ENCODE measurements at places on chromosomes 2 and 18.

DNA sequence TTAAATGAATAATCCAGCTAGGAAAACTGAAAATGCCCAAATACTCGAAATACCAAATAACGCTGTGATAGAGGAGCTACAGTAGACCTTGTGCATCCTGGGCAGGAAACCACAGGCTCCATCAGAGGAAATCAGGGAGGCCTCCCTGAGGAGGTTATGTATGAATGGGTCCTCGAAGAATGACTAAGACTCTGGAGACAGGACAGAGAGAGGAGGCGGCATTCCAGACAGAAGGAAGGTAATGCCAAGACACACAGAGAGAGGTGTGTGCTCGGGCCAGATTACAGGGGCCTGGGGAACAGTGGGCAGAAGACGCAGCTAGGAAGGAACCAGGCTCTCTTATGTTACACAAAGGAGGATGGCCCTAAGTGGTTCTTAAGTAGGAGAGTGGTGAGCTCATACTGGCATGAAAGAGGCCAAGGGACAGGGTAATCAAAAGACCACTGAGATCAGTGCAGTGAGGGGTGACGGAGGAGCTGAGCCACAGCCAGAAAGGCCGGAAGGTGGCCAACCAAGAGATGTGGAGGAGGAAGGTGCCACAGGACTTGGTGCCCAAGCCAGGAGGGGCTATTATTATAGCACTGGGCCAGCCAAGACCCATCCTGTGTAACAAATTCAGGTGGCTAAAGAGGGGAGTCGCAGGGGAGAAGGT is 9.9 kb downstream of the ST3GAL5 start:
- no peak for DNase-seq

DNA sequence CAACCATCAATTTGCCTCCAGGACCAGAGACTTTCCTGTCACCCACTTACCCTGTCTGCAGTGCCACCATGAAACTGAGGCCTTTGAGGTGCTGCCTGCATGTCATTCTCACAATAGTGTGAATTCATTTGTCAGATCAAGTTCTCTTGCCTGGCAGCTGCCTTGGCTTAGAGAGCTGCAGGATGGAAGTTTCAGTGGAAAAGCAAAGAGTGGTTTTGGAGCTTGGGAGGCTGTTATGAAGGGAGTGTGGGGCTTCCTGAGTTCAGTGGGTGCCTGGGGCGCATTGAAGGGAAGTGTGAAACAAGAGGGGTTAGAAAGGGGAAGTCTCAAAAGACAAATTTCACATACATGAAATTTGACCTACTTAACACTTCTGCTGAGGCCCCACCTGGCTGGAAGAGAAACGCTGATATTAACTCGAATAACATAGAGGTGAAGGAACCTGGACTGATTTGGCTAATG is 7.9 kb upstream of the LBH start:
- no peak for DNase-seq

DNA sequence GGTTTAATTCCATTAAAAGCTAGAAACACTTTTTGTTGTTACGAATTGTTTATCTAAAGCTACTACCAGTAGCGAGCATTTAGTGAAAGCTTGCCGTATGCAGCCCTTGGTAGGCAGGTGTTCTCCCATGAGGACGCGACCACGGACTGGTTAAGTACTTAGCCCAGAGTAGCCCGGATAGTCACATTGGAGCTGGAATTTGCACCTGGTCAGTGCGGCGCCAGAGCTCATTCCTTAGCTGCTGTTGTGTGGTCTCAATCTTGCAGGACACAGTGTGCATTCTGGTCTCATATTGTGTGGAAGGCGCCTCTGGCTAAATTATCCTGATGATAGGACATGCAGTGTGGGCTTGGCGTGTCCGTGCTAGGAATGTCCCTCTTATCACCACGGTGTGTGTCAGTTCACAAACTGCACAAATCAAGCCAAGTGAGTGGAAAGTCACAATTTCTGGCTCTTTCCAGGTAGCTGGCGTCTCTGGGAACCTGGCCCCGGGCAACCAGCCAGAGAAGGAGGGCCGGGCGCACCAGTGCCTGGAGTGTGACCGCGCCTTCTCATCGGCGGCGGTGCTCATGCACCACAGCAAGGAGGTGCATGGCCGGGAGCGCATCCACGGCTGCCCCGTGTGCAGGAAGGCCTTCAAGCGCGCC is 133.3 kb downstream of the ZNF236 start:
- DNase-seq: no peak

DNA sequence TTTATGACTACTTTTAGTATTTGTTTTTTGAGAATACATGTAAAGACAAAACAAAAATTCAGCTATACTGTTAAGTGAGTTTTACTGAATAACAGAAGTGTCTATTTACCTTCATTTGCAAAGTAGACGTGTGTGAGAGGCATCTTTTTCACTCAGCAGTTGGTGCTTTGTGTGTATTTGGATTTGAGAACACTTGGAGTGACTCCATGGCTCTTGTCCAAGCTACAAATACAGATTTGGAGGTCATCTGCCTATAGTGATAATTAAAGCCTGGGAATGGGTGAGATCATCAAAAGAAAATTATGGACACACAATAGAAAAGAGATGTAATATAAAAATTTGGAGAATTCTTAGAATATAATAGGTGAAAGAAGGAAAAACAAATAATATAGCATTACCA is 6.2 kb downstream of the NAB1 start:
- no peak for DNase-seq

GRCh38 chr18:63823516-63824219 is 48.5 kb downstream of the SERPINB7 start:
- no peak for DNase-seq

DNA sequence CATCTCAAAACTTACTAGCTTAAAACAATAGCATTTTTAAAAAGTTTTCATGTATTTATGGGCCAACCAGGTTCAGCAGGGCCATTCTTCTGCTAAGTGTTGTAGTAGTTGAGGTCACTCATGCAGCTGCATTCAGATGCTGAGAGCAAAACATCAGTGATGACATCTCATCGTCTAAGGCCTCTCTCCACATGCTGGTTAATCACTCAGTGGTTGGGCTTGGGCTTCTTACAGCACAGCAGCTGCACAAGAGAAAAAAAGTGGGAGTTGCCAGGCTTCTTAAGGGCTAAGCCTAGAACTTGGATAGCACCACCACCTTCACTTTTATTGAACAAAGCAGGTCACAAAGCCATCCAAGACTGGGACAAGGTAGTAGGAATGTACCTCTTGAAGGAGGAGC is 190.3 kb downstream of the IRS1 start:
- peak; percentile 79 for DNase-seq

DNA sequence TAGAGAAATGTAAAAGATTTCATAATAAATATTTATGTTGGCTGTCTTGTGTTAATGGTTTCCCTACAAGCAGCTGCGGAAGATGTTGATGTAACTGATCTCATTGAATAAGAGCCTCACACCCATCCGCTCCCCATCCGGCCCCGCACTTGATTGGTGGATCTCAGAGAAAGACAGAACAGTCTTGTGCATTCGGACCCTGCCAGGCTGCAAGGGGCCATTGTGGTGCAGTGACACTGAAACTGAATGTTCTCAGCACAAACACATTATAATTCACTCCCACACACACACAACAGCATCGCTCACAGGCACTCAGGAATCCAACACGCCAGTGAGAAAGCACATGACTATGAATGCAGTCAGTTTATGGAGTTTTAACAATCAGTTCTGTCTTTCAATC is 47.8 kb downstream of the PRELID3A start:
- no peak for DNase-seq

DNA sequence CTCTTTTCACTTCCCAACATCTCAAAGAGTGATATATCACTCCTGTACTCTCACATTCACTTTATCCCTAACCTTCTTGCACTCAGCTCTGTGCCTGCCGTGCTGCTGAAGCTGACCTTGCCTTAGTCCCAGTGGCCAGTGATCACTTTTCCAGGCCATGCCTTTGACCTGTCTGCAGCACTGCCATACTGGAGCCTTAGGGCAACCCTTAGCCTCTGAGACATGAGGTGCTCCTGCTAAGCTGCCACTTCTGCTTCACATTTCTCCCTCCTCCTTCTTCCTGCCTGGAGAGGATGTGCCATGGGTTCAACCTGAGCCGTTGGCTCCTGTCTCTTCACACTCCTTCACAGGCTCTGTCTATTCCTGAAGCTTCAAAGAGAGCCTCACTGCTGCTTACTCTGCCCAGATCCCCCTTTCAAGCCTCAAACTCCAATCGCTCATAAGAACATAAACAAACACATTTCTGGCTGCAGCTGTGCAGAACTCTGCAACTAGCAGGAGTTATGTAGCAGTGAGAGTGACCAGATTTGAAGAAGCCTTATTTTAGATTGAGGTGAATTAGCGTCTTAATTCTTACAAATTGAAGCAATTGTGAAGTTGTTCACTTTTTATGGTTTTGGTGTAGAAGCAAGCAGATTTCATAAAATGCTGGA is 716.2 kb upstream of the FANCL start:
- no peak for DNase-seq

- no peak for DNase-seq
Observed at GRCh38 chr18:50757358-50757757, 62.5 kb downstream of the MRO start.

GRCh38 chr2:83388804-83389203 is 1070.3 kb downstream of the SUCLG1 start:
- DNase-seq: no peak

- DNase-seq: no peak
Observed at GRCh38 chr2:218555527-218555926, 12.6 kb downstream of the USP37 start.

- DNase-seq: no peak
Observed at GRCh38 chr18:41263956-41264355, 691.1 kb upstream of the PIK3C3 start.

- DNase-seq: no peak
Observed at GRCh38 chr2:147181351-147182029, 663.3 kb upstream of the ACVR2A start.

GRCh38 chr18:73954268-73954667 is 193.4 kb downstream of the FBXO15 start:
- no peak for DNase-seq

- DNase-seq: no peak
Observed at GRCh38 chr2:180662941-180663471, 317.4 kb upstream of the UBE2E3 start.

DNA sequence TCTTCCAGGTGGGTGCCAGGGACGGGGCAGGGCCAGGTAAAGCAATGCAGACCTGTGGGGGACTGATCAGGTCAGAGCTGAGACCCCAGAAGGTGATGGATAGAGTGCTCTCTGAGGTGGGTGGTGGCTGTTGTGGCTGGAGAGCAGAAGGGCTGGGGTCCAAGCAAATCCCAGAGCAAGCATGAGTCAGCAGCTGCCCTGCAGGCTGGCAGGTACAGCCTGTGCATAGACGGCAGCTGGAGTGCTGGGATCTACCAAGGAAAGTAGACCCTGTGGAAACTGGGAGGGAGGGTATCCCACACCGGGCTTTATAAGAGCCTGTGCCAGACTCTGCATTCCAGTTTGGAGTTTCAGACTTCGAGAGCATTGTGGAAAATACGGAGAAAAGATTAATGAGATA is 663 bp downstream of the TRIM54 start:
- DNase-seq: no peak

GRCh38 chr2:173214213-173214612 is 138.6 kb downstream of the MAP3K20 start:
- no peak for DNase-seq

GRCh38 chr2:29783666-29784065 is 137.7 kb downstream of the ALK start:
- DNase-seq: no peak

DNA sequence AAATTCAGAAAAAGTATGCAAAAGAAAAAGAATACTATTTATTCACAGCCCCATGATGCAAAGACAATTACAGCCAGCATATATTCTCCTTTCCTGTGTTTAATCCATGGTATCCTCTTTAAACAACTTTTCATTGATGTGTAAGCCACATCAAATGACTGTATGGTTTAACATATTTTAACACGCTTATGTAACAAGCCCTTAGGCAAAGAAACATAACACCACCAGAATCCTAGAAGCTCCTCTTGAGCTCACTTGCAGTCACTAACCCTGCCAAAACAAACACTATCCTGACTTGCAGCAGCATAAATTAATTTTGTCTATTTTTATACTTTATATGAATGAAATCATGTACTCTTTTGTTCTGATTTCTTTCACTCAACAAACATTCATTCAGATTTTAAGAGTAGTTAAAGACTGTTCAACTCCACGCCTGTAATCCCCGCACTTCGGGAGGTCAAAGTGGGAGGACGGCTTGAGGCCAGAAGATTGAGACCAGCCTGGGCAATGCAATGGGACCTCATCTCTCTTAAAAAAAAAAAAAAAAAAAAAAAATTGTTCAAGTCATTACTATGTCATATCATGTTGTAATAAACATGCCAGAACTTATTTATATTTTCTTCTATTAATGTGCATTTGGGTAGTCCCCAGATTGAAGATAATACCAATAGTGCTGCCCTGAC is 226.3 kb downstream of the NBAS start:
- DNase-seq: peak; percentile 27

- DNase-seq: no peak
Observed at GRCh38 chr2:226932443-226932842, 96.6 kb downstream of the RHBDD1 start.

DNA sequence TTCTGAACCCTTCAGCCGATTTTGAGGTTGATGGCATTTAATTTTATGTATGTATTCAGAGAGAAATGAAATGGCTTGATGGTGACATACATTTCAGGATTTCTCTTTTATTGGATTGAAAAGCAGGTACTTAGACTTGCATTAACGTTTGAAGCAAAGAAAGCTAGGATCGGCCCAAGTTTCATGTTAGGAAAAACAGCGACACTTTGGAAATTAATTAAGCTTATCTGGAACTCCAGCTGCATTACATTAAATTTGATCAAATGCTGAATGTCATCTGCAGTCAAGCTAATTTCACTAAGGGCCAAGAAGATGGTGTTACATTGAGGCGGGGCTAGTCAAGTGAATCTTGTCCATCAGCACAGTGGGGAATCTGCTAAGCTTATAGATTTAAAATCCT is 441.8 kb downstream of the IRS1 start:
- DNase-seq: no peak

DNA sequence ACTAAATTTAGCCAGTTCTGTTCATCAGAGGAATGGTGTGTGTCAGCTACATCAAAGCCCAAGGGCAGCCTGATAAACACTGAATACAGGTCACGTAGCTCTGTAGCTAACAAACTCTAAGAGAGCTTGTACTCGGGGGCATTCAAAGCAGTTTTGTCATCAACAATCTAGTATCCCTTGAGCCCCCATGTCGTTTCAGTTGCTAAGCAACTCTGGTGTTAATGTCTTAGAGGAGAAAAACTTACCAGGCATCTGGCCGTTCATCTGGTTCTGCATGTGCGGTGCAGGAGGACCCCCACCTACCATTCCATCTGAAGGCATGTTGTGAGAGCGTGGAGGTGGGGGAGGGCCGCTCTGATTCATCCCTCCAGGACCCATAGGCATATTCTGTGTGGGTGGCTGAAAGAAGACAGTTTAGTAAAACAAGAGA is 33.1 kb downstream of the SS18 start:
- peak; percentile 15 for DNase-seq
